Activated CD4-positive, alpha-beta T cell treated with anti-CD3 and anti-CD28 coated beads, Interleukin-2, amount 50 U/mL, for 24 hours (primary cell): ENCODE measurements at places on chromosomes 3 and 15.
A peak's percentile ranks its signal among the peaks of the same experiment; 100 is the strongest.

DNA sequence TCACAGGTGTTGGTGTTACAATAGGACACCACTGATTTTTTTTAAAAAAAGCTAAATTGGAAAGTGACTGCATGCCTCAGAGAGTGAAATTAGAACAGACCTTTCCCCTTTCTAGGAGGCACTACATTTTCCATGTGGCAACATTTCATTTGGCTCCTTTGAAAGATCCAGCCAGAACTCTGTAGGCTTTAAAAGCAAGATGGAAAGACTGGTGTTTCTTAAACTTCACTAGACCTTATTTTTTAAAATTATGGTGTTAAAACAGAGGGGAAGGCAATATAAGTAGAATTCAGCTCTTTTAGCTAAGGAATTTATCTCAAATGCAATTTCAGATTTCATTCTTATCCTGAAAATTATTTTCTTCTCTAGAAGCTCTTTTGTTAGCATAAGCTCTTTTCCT lies 317.6 kb upstream of the TGFBR2 start:
- DNase-seq, result no peak

- no peak for DNase-seq
Observed at GRCh38 chr3:29339016-29339833, 58.4 kb downstream of the RBMS3 start.

DNA sequence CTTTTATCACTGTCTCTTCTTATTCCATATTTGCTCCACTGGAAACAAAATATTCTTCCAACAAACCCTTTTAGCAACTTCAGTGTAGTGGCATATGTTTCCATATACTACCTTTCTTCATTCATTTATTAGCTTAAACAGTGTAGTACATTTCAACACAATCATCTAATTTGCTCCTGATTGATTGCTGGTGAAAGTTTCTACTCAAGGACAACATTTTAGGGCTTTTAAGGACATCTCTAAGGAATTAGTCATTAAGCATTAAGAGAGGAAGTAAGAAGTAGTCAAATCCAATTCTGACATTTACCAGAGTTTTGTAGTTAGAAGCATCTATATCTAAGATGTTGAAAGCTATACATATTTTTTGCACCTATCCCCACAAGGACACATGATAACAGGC lies 55.8 kb downstream of the RSRC1 start:
- DNase-seq, result no peak

DNA sequence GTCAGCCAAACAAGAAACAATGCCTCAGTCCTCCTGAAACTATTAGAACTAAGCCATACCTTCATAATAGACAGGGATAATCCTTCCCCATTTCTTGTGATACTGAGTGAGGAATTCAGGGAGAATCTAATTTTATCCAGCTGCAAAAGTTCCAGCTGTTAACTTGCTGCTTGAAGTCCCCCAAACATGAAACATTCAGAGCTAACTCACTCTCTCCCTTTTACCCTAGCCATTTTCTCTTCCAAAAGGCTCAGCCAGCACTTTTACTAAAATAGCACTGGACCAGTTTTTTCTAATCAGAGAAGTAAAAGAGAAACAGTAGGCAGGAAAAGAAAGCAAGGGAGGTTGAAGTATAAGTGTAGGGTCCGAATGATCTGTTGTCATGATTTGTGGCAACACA lies 268.1 kb downstream of the TAFA4 start:
- DNase-seq, result no peak

DNA sequence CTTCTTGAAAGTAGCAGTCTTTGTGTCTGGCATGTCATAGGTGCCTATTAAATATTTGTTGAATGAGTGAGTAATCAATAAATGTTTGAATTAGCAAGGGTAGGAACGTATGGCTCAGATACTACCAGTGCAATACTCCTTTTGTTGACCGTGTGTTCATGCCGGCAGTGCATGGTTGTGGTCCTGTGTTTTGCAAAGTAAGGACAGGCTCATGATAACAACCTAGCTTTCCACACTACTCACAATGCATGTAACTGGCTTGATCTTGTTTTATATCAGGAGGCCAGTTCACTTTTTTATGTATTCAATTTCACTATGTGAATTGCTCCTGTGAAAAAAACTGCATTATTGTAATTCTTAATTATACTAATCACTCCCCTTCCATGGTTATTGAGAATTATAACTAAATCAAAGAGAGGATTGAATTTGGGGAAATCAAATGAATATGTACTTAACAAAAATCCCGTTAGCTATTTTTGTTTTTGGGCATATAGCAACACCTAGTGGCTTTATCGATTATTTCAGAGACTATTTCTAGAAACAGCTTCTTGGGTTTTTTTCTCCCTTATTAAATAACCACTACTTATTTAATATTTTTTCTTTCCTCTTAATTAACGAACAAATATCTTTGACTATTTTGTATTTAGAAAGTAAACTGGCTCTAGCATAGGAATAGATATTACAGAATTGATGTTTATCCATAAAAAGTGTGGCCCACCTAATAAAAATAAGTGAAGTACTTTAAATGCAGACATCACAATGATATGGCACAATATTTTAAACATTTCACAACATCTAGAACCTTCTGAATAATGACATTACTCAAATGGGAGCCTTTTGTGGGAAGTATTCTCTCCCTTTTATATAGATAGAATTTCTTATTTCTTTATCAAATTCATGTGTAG lies 218.5 kb downstream of the BBX start:
- no peak for DNase-seq

DNA sequence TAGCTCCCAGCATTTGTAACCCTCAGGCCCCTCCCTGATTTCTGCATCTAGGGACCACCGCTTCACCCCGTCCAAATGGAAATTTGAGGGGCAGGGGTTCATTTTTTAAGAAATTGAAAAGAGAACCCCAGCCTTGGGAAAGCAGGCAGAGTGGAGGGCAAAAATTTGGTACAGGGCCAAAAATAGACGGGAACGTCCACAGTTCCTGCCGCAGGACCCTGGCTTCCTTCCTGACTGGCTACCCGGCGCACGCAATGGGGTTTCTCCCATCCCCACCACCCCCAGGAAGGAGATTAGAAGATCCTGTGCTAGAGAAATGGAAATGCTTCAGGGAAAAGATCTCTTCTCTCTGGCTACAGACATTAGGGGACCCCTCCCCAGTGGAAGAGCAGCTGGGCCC lies 20.9 kb downstream of the GP9 start:
- no peak for DNase-seq

DNA sequence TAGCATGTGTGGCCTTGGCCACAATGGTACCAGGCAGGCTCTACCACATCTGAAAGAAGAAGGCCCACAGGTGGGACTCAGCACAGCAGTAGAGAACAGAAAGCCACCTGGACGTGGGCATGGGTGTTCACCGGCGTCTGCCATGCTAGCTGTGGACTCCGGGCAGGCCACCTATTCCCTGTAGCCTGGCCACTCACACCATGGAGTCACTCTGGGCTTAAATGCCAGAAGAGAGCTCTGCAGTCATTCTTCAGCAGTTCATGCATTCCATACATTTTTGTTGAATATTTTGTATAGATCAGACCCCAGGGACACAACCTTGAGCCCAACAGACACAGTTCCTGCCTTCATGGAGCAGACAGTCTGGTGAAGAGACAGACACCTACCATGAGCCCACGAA lies 138.6 kb downstream of the SRGAP3 start:
- no peak for DNase-seq

- DNase-seq, result no peak
Observed at GRCh38 chr15:74175271-74176191, 2.0 kb downstream of the ISLR start.

- DNase-seq, result no peak
Observed at GRCh38 chr15:56820333-56820732, 87.0 kb upstream of the ZNF280D start.

GRCh38 chr15:85312486-85312885 lies 67.9 kb upstream of the AKAP13 start:
- DNase-seq, result no peak

- no peak for DNase-seq
Observed at GRCh38 chr3:138939561-138940241, 7.2 kb downstream of the FOXL2 start.

GRCh38 chr3:194215392-194215791 lies 79.4 kb downstream of the HES1 start:
- DNase-seq, result no peak

- DNase-seq, result no peak
Observed at GRCh38 chr3:47261301-47261700, 21.3 kb downstream of the KIF9 start.

- DNase-seq, result no peak
Observed at GRCh38 chr15:78206326-78207109, 27.8 kb downstream of the ACSBG1 start.

DNA sequence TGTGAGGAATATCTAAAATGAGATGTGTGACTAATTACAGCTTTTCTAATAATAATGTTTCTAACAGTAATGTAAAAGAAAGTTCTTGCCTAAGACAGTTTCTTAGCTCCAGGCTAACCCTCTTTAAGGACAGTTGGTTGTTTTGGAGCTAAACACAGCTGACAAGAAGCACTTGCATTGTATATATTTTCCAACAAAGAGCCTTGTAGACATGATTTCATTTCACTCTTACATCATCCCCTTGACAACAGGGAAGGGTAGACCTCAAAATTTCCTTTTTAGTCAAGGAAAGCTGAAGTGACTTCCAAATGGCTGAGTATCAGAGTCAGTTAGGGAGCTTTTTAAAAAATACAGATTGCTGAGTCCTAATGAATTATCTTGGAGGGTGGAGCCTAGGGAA lies 4.1 kb downstream of the ARID3B start:
- DNase-seq, result no peak

GRCh38 chr3:61448378-61448777 lies 113.0 kb upstream of the PTPRG start:
- no peak for DNase-seq

DNA sequence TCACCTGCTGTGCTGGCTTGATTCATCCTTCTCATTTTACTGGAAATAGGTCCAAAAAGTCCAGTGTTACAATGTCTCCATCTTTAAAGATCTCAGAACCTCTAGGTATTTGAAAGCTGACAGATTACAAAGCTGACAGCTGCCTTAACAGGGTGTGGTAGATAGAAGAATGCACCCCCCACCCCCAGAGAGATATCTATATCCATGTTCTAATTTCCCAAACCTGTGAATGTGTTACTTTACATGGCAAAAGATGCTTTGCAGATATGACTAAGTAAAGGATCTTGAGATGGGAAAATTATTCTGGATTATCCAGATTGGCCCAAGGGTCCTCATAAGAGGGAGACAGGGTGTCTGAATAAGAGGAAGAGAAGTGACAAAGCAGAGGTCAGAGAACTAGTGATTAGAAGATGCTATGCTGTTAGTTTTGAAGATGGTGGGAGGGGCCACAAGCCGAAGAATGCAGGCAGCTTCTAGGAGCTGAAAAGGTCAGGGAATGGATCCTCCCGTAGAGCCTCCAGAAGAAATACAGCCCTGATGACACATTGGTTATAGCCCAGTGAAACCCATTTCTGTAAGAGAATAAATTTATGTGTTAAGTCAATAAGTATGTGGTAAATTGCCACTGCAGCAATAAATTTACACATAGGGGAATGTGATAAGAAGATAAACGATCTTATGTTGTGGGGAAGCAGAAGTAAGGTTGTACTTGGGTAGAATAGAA lies 21.5 kb upstream of the FSTL1 start:
- DNase-seq, result no peak

GRCh38 chr3:161371441-161372320 lies at the start of gene SPTSSB:
Gene SPTSSB, minus strand, starts transcription at chr3:161371517. Its CDS starts 25,194 bp downstream, at chr3:161346323.
- DNase-seq, result peak; percentile 14

GRCh38 chr3:58012302-58012701 lies 4.1 kb downstream of the FLNB start:
- DNase-seq, result no peak

- no peak for DNase-seq
Observed at GRCh38 chr3:114884213-114884923, 262.7 kb downstream of the ZBTB20 start.

GRCh38 chr3:40504636-40505430 lies 1.0 kb upstream of the ZNF620 start:
- DNase-seq, result no peak

DNA sequence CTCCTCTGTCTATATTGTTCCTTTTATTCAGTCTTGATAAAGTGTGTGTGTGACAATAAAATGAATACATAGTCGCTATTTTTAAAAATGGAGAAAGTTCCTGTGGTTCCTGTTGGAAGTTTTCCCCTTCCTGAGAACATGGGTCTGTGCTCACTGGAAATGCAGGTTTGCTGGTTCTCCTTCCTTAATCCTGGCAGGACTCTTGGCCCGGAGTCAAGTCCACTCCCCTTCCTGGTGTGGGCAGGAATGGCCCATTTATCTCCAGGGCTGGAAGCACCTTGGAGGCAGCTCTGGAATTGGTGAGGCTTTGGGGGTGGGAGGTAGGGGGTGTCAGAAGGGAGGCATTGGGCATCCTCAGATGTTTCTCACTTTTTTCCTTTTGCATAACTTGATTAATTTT lies 30.1 kb downstream of the FOXL2 start:
- no peak for DNase-seq

DNA sequence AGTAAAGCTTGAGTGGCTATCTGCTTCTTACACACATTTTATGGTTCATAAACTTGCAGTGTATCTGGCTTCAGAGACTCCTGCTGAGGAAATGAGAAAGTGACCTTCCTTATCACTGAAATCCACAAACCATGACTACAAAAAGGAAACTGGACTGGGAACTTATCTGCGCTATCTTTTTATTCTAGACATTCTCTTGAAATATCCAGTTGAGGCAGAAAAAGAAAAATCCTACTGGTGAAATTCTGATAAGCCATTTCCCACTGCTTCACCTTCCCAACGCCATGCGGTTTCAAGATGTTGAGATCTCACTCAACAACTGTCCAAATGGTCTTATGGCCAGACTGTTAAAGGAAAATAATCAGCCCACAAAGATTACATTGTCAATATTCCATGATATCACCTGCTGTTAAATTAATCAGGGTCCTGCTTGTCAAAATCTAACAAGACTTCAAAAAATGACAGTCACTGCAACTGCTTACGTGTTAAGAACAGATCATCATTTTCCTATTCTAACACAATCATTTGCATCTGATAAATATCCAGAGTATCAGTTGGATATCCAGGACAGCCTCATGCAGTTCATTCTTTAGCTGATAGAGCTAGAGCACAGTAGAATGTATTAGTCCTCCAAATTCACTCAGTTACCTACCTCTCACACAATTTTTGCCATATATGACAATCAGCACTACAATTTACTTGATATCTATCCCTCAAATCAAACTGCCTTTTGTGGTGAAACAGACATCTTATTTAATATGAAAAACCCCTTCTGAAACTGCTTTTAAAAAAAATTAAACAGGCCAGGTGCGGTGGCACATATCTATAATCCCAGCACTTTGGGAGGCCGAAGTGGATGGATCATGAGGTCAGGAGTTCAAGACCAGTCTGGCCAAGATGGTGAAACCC lies 538.1 kb downstream of the MAGI1 start:
- no peak for DNase-seq

GRCh38 chr3:194731506-194732073 lies 45.9 kb downstream of the FAM43A start:
- no peak for DNase-seq

DNA sequence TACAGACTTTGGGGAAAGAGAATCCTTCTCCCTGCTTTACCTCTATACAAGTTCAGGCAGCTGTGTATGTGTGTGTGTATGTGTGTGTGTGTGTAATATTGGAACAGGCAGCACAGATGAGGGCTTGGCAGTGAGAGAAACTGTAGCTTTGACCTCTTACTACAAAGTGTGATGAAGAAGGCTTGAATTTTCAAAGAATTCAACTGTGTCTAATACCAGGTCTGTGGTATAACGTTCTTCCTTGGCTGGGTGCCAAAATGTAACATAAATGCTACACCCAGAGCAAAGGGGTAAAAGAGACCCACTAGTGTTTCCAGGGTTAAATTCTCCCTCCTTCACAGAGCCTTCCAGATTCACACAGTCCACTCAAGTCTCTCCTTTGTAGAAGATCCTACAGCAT lies 51.1 kb downstream of the CHST2 start:
- DNase-seq, result no peak

- no peak for DNase-seq
Observed at GRCh38 chr3:157594413-157594812, 91.2 kb upstream of the VEPH1 start.

- DNase-seq, result no peak
Observed at GRCh38 chr3:20743553-20744321, 557.7 kb upstream of the SGO1 start.
